Stimulated activated CD8-positive, alpha-beta memory T cell treated with anti-CD3 and anti-CD28 coated beads, Interleukin-12 subunit alpha, Interleukin-12 subunit beta, amount 100 ng/mL, for 4 hours (primary cell): ENCODE measurements at places on chromosomes 13 and 19.

- peak; percentile 17 for DNase-seq
These were observed 3.4 kb upstream of the NUP62 start for GRCh38 chr19:49932731-49933131.

DNA sequence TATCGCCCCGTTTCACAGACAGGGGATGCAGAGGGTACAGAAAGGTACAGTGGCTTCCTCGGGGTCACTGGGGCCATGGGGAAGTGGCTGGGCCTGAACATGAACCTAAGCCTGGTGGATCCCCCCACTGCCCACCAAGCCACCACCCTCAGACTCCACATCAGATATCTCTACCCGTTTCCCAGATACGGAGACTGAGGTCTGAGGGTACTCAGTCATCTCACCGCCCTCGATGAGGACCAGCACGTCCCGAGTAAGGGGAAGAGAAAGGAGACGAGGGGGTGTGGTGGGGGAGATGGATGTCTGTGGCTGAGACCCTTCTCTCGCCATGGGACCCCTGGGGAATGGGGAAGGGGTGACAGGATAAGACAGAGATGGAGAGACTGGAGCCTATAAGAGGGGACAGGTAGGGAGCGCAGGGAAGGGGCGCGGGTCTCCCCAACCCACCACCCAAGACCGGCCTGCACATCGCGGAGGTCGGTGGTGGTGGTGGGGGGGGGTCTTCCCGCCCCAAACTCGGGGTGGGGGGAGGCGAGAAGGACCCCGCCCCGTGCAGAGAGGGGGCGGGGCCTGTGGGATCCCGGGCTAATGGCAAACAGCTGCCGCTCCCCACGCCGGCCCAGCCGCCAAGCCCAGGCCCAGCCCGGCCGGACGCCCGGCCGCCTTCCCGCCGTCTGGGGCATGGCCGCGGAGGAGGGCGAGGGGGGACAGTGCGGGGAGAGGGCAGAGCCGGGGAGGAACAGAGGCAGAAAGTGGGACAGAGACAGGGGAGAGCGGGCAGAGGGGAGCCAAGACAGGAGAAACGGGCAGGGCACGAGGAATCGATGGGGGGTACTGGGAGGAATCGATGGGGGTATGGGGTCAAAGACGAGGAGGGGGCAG, 698 bp downstream of the KANK2 start:
- DNase-seq = no peak

DNA sequence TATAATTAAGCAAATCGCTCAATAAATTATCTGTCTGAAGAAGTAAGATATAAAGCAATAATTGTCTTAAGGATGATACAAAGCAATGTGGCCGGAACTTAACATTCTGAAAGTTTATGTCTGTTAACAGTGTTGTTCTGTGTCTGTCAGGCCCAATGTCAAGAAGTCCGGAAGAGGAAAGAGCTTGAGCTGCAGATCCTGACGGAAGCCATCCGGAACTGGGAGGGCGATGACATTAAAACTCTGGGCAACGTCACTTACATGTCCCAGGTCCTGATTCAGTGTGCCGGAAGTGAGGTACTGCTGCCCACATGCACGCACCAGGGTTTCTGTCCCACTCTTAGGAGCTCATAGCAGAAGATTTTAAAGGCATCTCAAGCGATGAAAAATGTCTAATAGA, 45.1 kb upstream of the TEX29 start:
- DNase-seq = no peak

- DNase-seq = no peak
These were observed 134.9 kb upstream of the SPACA7 start for GRCh38 chr13:112241288-112241687.

DNA sequence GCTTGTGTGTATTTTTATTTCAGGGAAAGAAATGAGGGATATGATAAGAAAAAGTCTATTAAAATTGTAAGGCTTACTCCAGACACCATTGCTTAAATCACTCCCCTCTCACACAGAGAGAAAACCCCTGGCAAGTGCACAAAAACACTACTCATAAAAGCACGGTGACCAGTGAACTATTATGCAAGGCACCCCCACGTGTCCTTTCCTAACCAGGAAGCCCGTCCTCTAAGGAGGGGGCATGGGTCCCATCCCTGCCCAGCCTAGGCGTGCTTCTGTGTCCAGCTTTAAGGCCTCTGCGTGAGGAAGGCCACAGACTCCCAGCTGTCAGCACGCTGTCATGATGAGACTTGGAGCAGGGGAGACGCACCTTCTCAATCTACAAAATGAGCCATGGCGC, 83.5 kb downstream of the SLC7A1 start:
- no peak for DNase-seq
